Stimulated activated CD4-positive, alpha-beta T cell treated with anti-CD3 and anti-CD28 coated beads, TNF-alpha, amount 100 ng/mL, for 48 hours (primary cell): ENCODE measurements at places on chromosomes 12 and 14.

GRCh38 chr14:68563251-68564131 lies 229.4 kb downstream of the ZFP36L1 start:
- no peak for DNase-seq

DNA sequence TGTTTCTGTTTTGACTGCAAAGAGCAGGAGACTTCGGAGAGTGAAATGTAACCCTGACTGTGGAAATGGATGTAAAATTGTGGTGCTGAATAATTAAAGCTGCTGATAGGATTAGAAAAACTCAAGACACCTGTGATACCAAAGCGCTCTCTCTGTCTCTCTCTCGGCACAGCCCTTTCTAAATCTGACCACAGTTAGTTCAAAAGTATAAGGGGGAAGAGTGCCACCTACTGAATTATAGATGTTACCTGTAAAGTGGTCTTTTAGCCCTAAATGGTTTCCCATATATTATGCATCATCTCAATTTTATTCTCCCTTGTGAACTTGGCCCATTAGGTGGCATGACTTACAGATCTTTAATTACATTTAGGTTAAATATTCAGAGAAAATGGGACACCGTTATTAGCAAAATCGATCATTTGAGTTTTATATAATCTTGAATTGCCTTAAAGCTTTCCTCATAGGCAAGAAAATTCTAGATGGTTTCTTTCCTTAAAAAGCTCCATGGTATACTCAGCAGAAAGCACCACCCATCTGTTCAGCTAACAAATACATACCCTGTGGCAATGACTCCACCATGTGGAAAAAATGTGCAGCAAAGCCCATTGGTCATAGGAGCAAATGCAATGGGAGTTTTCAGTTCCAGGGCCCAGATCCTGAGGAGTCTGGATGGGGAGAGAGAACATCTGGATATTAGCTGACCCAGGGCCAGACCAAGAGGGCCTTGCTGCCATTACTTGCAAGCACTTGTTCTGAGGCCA lies 18.1 kb downstream of the RFC5 start:
- DNase-seq, result no peak

DNA sequence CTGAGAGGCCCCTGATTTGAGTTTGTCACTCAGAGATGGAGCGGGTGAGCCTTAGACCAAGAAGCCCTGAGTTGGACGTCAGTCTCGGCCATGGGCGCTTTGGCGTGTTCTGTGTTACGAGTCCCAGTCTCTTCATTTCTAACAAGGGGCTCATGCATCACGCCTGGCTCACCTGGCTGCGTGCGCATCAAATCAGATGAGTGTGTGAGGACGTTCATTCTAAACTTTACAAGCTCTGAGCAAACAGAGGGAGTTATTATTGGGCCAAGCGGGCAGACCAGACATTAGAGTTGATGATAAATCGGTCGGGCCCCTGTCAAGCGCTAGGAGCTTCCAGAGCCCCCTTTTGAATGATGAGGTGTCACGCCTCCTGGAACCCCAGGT lies 117.2 kb downstream of the CALM1 start:
- DNase-seq, result no peak

GRCh38 chr14:65281991-65282895 lies 130.3 kb upstream of the FUT8 start:
- no peak for DNase-seq

GRCh38 chr12:99092100-99092851 lies 447.2 kb downstream of the APAF1 start:
- no peak for DNase-seq

DNA sequence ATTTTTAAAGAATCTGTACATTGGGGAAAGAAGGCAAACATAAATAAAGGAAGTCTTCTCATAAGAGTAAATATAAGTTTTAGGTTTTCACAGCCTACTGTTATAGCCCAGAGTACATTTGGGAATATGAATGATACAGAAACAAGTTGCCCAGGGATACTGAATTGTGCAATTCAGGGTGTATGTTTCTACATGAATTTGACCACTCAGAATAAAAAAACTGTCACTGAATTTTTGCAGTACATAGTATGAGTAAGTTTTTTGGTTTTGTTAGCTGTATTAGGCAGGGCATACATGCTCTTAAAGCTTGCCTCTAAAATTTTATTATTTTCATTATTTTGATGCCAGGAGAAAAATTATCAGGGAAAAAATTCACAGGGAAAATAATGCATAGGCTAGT lies 6.6 kb upstream of the PCNX4 start:
- no peak for DNase-seq

DNA sequence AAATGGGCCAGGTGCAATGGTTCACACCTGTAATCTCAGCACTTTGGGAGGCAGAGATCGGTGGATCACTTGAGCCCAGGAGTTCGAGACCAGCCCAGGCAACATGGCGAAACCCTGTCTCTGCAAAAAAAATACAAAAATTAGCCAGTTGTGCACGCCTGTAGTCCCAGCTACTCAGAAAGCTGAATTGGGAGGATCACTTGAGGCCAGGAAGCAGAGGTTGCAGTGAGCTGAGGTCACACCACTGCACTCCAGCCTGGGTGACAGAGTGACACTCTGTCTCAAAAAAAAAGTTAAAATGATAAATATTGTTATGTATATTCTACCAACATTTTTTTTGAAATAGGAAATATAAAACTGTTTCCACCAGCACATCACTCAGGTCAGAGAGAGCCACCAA lies 64.9 kb downstream of the NDUFA12 start:
- DNase-seq, result no peak

GRCh38 chr12:12214201-12214600 lies 52.6 kb downstream of the LRP6 start:
- no peak for DNase-seq

DNA sequence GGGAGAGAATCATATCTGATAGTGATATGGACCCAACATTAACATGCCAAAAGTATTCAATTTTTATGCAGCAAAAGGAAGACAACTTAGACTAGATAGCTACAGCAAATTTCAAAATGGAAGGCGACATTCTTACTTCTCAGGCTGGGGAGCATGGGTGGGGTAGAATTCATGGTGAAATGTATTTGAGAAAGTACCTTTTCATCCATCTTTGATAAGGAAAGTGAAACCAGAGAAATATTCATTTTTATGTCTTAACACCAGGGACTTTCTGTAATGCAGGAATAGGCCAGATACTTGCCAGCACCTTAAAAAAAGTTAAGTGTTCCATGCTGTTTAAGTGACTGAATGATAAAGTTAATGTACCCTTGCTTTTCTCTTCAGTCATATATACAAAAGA lies 13.4 kb downstream of the BTG1 start:
- no peak for DNase-seq
